Regular cardiac myocyte (primary cell): ENCODE measurements at places on chromosomes 11 and 22. TPM values are rescaled to one million over a fixed set of nuclear protein-coding genes. Genes with fewer than 3 reads are reported as not detected.

Gene VSIG10L2
- not detected in 2 replicates for total RNA-seq

Gene MS4A10
- total RNA-seq, result not detected in 2 replicates

Gene DGAT2
- 1.7 and 11.8 TPM in 2 replicates for total RNA-seq

Gene GDPD4
- total RNA-seq, result not detected in 2 replicates

Gene PICALM
- total RNA-seq, result 430 and 444 TPM in 2 replicates
